ENCODE measurements at places on chromosomes 3 and 15.

DNA sequence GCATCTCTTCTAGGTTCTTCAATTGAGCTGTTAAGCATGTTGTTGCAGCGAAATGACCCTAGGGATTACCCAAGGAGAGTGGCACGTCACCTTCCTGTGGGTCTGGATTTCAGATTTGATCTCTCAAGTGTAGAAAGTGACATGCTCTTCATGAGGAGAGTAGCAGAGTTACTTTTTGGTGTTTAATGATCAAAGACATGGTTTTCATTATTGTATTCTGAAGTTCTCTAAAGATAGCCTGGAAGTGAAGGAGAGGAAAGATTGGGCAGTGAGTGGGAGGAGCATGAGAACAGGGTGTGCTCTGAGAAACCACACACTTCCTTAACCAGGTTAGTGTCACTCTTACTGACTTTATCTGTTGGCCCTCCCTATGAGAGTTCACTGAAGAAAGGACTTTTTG, 153.6 kb downstream of the AKAP13 start:
- DNase-seq, result no peak

GRCh38 chr3:72265256-72266015, 480.5 kb upstream of the PROK2 start:
- no peak for DNase-seq

GRCh38 chr15:55457401-55458022, 49.2 kb downstream of the PIERCE2 start:
- DNase-seq, result no peak

DNA sequence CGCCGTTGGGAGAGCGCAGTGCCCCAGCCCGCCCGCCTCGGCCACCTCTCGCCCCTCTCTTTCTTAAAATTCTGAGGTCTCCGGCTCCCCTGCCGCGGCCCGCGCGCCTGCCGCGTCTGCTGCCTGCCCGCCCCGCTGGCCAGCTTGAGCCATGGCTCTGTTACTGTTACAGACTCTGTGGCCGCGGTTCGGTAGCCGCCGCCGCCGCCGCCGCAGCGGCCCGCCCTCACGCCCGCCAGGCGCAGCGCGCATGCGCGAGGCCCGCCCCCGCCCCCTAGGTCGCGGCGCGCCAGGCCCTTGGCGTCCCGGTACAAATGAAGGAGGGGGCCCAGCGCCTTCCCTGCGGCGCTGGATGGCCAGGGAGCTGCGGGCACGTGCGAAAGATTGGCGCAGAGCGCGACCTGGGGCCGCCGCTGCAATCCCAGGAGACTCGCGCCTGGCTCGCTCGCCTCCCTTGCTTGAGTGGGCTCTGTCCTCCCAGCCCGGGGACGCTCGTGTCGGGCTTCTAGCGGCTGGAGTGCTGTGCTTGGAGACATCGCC, at the start of gene ONECUT1:
Gene ONECUT1 (minus strand): TSS at position 168 of the 540 bp plus-strand sequence. CDS start 452 bp downstream, outside the sequence.
- DNase-seq, result peak; percentile 63

GRCh38 chr3:42120866-42121265, 29.7 kb downstream of the TRAK1 start:
- peak; percentile 18 for DNase-seq

DNA sequence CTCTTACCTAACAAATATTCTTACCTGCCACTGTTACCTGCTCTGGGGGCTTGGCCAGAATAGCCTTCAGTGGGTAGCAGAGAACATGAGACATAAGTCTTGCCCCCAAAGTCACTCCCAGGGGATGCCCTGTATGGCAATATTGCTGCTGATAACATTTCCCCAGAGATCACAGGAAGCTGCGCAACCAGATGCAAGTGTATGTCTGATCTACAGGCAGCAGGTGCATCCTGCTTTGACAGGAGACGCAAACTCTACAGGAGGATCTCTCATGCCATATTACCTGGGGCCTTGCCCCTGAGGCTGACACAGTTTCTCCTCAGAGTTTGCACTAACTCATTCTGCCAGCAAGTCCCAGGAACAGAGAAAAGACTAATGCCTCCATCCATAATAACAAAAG, 174.4 kb upstream of the LPP start:
- DNase-seq, result no peak

DNA sequence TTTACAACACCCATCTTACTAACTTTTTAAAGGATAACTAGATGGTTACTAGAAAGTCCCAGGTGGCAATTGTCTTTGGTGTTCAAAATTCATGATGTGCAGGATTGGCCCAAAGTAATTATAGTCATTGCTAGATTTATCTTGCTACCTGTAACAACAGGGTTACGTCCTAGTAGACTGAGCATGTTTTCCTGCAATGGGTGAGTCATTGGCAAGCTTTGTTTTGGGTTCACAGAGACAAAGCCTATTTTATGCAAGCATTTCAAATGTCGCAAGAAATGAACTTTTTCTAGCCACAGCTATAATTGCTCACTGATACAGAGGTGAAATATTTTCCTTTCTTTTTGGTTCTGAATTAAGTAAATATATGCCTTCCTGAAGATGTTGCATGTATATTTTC, 267.6 kb downstream of the AGBL1 start:
- DNase-seq, result no peak

- DNase-seq, result no peak
Measured at GRCh38 chr3:128180436-128180835, 27.2 kb downstream of the EEFSEC start.

DNA sequence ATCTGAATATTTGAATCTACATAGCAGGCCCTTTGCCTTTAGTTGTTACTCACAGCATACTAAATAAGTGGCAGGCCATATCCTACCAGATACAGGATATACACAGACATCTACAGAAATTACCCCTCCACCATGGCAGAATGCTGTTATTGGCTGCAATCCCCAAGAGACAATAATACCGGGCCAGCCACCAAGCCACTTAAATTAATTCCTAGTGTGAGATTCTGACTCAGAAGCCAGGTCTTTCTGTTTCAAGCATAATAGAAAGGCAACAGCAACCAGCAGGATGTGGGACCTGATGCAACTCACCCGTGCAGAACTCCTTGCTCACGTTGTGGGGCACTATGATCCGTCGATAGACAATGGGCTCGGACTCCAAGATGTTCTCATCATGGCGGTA, 39.8 kb downstream of the CLK3 start:
- no peak for DNase-seq

- DNase-seq, result no peak
Measured at GRCh38 chr15:61784734-61785133, 275.5 kb downstream of the VPS13C start.

- DNase-seq, result no peak
Measured at GRCh38 chr3:135623558-135623957, 342.0 kb upstream of the PPP2R3A start.

DNA sequence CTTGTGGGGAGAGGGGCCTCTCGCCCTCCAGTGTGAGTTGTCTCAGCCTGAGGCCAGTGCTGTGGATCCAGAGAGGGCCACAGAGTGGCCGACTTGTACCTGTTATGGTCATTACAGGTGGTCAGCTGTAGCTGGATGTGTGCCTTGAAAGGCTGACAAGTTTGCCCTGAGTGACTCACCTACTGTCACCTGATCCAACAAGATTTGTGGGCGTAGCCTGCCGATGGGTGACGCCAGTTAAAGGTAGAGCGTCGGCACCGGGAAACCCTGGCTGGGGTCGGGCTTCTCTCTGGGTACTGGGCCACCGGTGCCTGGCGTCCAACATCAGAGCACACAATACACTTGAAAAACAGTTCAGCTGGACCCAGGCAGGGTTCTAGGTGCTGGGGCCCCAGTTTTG, 2.8 kb upstream of the ISG20 start:
- no peak for DNase-seq

DNA sequence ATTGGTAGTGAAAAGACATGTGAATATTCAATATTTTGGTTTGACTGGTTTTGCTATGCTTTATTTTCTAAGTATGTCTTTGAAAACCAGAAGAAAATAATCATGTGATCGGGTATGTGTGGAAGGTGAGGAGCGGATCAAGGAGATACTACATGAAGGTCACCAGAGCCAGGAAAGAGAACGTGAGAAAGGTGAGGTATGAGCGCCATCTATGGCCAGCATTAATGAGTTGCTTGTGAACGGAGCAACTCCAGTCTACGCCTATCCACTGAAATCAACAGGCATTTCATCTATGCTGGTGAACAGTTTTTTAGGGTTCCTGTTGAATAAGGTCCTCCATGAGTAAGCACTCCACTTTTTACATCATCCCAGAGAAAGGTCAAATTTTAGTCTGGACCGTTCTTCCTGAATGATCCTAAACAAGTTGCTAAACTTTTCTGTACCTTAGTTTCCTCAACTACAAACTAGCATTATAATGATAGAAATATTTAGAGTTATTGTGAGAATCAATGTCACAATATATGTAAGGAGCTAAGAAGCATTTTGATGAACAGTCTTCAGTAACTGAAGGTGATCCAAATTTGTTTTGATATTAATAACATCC, 1435.2 kb upstream of the CADM2 start:
- DNase-seq, result peak; percentile 49

DNA sequence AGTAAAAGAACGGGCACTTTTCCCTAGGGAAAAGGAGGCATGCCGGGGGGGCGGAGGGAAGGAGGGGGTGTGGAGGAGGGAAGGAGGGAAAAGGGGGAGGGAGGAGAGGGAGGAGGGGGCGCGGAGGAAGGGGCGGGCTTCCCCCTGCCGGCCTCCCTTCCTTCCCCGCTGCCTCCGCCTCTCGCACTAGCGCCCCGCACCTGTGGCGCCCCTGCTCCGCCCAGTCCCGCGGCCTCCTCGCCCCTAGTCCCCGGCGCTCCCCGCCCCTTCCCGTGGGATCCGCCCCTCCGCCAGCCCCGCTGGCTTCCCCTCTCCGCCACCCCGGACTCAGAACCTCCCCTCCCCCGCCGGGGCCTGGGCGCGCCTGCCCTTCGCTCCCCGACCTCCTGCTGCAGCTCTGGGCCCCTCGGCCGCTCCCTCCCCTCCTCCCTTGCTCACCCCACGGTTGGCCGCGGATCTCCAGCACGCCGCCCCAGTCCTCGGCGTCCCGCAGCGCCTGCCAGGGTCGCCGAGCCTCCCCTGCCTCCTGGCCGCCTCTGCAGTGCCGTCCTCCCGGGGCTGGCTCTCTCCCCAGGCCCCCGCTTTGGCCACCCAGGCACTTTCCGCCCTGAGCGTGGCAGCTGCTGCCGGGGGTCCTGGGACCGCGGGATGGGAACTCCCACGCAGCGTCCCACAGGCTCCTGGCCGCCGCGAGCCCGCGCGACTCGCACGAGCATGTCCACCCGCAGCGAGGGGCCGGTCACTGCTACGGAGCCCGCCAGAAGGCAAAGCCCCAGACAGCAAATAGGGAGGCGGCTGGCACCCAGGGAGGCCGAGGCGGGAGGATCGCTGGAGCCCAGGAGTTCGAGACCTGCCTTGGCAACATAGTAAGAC, 147.4 kb downstream of the TJP1 start:
- DNase-seq, result peak; percentile 70

DNA sequence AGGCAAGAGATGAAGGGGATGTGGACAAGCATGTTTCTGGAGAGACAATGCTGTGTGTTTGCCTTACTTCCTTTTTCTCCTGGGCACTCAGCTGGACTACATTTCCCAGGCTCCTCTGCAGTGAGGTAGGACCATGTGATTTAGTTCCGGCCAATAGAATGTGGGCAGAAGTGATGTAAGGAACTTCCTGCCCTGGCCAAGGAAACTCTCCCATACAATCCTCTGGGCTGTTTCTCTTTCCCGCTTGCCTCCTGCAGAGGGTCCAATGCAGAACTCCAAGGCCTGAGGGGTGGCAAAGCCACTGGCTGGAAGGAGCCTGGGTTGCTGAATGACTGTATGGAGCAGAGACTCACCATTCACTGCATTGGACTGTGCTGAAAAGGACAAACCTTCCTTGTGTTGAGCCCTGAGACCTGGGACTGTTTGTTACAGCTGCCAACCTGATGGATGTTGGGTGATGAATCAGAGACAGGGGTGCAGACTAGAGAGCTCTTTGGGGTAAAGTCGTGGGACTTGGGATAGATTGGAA, 82.7 kb upstream of the SLC6A6 start:
- peak; percentile 63 for DNase-seq

- no peak for DNase-seq
Measured at GRCh38 chr3:60651799-60652198, 599.5 kb downstream of the FHIT start.
